ENCODE measurements at places on chromosomes 7 and 10.

GRCh38 chr10:70391654-70392053, 9.2 kb upstream of the LRRC20 start:
- DNase-seq, result no peak

- no peak for DNase-seq
These were observed 142.2 kb upstream of the VWC2 start for GRCh38 chr7:49631071-49631815.

GRCh38 chr7:39554583-39555165, 11.5 kb upstream of the YAE1 start:
- DNase-seq, result no peak

- no peak for DNase-seq
These were observed 9.6 kb upstream of the CFAP46 start for GRCh38 chr10:132951926-132952325.

DNA sequence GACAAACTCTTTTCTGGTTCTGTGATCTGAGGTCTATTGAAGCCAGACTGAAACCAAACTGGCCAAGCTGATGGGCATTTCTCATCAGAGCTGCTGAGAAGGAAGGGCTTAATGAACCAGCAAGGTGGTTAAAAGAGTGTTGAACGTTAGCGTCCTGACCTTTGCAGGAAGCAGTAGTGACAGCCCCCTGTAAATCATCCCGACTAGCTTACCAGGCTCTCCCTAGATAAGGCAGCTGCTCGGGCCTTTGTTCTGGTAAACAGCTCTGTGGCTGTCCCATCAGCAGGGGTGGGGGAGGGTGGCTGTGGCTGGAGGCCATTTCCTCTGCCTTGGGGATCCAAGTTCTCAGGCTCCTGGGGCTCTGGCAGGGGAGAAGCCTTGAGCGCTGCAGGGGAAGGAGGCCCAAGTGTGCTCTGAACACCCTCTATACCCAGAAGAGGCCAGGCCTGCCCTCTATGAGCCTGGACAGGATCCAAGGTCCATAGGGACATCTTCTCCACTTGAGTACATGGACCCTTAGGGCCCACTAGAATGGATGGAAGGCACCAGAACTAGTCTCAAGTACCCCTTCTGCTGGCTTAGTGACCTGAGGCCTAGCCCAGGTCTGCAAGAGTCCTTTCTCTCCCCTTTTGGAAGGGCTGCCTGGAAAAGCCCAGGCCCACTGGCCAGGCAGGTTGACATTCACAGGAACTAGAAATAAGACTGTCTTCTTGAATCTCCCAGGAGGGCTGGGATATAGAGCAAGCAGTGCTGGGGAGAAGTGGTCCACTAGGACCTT, 134.6 kb downstream of the ARHGAP22 start:
- no peak for DNase-seq

GRCh38 chr10:27685681-27686080, 59.9 kb downstream of the MKX start:
- no peak for DNase-seq

- no peak for DNase-seq
These were observed 2.3 kb downstream of the C1QL3 start for GRCh38 chr10:16519250-16519907.

GRCh38 chr10:110827410-110827809, 44.3 kb upstream of the PDCD4 start:
- no peak for DNase-seq

- DNase-seq, result no peak
These were observed 97.8 kb downstream of the GRM8 start for GRCh38 chr7:127154958-127155357.

GRCh38 chr7:95424716-95425115, 10.1 kb downstream of the PON2 start:
- DNase-seq, result no peak

DNA sequence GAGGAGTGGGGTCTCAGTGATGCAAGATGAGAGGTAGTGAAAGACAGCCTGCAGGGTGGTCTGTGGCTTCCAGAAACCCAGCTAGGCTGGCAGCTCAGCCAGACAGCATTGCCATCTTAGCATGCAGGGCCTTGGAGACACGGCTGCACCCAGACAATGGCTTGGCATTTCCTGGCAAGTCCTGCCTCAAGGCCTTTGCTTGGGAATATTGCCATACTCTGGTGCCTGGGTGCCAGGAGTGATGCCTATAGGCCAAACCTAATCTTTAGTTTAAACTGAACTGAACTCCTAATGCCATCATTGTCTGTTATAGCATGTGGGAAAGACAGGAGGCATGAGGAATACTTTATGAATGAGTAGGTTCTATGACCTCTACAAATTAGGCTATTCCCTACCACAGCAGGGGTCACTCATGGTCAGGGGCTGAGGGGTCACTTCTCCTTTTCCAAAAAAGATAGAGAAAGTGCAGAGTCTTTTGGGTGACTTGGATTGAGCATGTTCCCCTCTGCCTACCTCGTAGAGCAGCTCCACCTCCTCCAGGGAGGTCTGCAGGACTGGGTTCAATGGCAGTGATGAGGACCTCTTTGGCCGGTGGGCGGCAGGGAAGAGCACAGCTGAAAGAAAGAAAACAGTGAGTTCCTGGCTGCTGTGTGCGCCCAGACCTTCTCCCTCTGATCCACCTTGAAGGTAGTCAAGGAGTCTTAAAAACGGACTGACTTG, 8.8 kb upstream of the SLC13A4 start:
- DNase-seq, result no peak

DNA sequence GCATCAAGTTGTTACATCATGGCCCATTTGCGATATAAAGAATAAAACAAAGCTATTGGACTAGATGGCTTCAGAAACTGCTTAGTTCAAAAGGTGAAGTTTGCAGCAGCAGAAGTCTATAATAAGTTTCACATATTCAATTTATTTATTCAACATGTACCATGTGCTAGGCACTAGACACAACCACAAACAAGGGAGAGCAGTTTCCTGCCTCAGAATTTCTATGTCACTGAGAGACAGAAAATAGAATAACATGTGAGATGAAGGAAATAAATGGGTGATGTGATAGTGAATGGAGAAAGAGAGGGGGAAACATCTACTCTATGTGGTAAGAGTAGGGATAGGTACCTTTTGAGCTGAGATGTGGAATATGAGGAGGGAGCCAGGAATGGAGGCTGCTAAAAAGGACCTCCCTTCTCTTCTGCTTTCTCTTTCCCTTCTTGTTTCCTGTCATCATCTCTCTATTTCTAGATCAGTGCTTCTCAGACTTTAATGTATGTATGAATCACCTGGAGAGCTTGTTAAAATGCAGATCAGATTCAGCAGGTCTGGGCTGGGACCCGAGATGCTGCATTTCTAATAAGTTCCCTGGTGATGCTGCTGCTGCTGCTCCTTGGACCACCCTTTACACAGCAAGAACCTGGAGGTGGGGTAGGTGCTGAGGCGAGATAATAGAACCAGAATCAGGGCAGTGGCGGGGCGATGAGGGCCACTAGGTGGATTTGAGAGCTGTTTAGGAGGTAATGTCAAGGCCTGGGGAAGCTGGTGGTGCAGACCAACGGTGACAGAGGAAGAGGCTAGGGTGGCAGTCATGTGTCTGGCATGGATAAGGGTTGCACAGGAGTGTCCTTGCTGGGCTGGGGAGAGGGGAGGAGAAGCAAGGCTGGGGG, 13.7 kb upstream of the INMT start:
- DNase-seq, result no peak

DNA sequence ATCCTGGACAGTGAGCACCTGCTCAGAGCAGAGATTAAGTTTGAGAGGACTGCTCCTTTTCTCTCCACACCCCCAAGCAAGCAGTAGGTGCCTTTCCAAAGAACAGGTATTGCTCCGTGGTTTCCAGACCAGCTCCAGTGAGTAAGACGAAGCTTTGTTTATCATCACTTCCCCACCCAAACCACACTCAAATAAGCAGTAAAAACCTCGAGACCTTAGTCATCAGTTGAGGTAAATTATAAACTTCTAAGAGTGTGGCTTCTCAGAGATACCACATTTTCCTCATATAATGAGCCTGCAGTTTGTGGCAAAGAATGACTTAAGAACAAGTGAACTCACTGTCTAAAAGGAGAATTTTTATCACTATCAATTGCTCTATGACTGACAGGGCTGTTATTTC, 50.0 kb upstream of the GRB10 start:
- peak; percentile 85 for DNase-seq

DNA sequence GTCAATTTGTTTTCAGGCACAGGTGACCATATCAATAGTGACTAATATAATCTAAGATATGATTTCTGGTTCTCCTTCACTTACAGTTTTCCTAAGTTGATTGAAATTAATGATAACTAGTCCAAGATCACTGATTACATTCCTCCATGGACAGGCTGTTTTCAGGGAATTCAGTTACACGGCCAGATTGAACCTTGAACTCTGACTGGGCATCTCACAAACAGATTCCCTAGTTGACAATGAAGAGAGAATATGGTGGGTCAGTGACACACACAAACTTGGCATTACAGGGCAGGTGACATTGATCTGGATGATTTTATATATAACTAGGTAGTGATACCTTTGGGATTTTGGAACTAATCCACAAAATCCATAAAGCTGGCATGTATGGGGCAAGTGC, 110.2 kb upstream of the EGR2 start:
- DNase-seq, result no peak

- no peak for DNase-seq
These were observed 282.3 kb upstream of the DKK1 start for GRCh38 chr10:52031771-52032170.

DNA sequence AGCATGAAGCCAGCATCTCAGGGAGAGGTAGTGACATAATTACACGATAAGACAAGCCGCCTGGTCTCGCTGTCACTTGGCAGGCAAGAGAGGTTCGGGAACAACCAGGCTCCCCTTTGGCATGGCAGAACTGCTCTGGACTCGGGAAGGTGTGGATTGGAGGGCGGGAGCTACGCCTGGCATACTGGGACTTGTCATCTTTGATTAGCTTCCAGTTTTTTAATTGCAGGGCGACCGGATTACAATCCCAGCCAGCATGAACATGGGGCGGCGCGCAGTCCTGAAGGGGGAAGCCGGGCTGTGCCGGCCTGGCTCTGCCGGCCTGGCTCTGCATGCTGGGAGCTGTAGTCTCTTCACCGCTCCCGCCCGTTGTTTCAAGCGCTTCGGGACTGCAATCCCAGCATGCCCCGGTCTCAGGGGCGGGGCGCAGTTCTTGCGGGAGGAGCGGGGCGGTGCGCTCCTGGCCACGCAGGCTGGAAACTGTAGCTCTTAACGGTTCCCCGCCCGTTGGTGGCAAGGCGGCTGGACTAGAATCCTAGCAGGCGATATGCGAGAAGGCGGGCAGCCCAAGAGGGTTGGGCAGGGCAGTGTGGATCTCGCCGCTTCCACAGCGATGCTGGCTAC, 45.5 kb upstream of the ZNF716 start:
- DNase-seq, result no peak

- DNase-seq, result peak; percentile 57
These were observed 95.1 kb upstream of the DIP2C start for GRCh38 chr10:784403-785088.

DNA sequence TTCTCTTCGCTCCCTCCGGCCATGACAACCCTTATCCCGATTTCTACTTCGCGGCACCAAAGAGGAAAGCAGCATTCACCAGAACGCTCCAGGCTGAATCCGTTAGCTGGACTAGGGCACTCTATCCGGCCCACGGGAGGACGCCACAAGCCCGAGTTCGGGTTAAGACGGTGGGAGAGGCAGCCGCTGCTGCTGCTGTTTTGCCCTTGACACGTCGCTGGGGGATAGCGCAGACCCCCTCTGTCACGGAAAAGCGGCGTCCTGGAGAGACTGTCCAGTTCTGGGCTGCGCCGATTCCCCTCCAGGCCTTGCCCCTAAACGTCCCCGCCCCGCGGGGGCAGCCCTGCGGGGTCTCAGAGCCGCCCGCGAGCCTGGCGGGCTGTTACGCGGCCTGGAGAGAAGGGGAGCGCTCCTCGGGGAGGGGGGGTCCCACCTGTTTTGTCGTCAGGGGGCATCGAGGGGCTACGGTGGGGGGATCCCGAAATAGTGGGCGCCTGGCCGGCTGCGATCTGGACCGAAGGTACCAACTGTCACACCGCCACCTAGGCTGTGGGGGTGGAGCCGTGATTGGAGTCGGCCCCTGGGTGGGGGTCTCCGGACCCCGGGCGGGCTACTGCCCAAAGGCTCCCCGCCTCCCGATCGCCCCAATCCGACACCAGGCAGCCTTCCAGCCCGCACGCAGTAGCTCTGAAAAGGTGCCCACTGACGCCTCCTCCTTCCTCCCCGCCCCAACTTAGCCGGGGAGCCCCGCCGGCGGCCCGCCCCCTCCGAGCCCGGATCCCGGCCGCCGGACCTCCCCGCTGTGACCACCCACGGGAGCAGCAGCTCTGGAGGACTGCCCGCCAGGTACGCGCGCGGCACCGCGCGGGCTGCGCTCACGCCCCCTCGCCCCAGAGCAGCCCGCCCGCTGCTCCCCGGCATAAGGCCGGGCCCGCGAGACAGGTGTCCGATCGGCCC, 772 bp downstream of the SGMS1 start:
- peak; percentile 34 for DNase-seq

DNA sequence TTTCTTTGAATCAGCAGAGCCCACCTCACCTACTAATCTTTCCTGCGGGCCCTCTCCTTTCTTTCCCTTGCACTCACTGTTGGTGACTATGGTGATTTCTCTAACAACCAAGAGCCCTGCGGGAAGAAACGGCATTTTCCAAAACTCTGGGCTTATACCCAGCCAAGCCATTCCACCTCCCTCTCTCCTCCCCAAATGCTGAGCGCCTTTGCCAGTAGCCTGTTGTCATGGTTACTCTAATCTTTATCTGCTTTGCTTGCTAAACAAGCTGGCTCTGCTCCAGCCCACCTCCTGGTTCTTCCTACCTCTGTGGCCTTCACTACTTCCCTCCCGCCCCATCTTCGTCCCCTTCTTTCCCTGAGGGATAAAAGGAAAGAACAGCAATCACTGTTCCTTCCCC, 86.7 kb downstream of the DGKI start:
- DNase-seq, result no peak

GRCh38 chr10:112832959-112833358, 117.1 kb upstream of the TCF7L2 start:
- DNase-seq, result no peak

- DNase-seq, result no peak
These were observed 4.6 kb downstream of the OR6B1 start for GRCh38 chr7:144004703-144005102.

DNA sequence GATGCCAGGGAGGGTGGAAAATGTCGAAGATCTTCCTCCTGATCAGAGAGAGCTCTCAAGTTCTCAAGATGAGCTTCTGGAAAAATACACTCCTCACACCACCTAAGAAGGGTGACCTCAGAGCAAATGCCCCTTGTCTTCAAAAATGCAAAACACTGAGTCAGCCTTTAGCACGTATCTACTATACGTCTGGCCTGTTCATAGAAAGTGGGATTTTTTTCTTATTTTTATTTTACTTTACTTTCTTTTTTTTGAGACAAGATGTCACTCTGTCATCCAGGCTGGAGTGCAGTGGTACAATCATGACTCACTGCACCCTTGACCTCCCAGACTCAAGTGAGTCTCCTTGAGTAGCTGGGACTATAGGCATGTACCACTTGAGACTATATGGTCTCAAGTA, 57.1 kb downstream of the AFAP1L2 start:
- DNase-seq, result no peak

- DNase-seq, result no peak
These were observed 128.2 kb downstream of the FGFR2 start for GRCh38 chr10:121469797-121470606.
